ENCODE measurements at places on chromosomes 6 and 20.

GRCh38 chr6:33908025-33908424, 104.2 kb upstream of the MLN start:
- DNase-seq: no peak

- DNase-seq: no peak
Observed at GRCh38 chr6:79993012-79993910, 11.2 kb upstream of the TTK start.

GRCh38 chr6:157513004-157513603, 132.1 kb downstream of the ZDHHC14 start:
- DNase-seq: no peak

- no peak for DNase-seq
Observed at GRCh38 chr20:19864130-19864529, 106.1 kb downstream of the RIN2 start.

DNA sequence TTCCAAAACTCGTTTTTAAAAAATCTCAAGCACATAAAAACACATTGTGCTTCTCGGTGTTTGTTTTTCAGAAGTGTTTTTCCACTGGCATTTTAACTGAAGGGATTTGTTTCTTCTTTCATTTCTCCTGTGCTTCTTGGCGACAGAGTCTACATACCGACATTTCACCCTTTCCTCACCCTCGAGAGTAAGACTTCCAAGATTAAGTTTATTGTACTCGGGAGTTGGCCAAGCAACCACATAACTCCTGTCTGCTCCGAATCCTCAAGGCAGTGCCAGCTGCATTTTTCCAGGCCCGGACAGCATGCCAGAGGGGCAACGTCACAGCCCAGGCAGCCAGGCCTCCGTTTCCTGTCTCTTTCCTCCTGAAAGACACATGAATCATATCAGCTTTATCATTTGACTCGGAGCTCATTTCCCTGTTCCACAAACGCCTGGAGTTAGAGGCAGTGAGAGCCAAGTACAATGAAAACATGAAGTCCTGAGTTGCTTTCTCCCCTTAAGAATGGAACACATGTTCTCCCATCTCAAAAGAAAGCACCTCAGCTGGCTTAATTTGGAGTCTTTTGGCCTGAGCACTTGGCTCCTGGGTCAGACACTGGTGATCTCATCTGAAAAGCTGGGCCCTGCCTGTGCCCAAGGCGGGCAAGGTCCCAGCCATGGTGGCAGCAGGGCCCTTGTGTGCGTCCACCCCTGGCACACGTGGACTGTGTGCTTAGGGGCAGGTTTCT, 23.2 kb upstream of the FAM50B start:
- DNase-seq: peak; percentile 89

DNA sequence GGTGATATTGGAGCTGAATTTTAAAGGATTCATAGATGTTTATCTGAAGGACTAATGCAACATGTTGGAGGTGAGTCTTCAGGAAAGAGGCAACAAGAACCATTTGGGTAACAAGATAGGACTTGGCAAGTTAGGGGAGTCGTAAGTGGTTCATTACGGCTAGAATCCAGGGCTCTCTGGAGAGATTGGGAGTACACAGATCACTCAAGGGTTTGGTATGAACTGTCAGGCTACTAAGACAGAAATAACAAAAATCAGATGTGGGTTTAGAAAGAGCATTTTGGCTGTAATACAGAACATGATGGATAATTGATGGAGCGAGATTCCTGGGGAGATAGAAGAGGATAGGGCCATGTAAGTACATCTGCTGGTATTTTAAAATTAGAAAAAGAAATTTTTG, 86.3 kb upstream of the ESR1 start:
- no peak for DNase-seq

Measured in H54 (cell line).